PC-9 (cell line): ENCODE measurements at places on chromosomes 11 and 22.

DNA sequence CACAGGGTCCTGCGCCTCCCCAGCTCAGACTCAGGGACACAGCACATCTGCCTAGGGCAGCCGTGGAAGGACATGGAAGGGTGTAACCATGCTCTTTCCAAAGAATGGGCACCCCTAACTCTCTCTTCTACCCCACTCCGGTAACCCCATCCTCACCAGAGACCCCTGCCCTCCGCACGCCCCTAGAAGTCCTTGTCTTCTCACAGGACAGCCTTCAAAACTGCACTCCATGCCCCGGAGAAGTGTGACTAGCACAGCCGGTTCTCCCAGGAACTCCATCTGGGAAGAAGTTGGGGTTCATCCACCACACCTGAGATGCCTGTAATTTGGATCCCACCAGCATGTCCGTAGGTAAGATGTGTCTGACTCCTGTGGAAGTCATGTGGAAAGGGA is 25.0 kb downstream of the P2RY2 start:
- DNase-seq = no peak

GRCh38 chr11:66228521-66228920 is 39.9 kb upstream of the RAB1B start:
- DNase-seq = no peak

- no peak for DNase-seq
Measured at GRCh38 chr11:11320825-11321224, 32.2 kb downstream of the CSNK2A3 start.

GRCh38 chr11:610146-610801 is 5.5 kb downstream of the IRF7 start:
- DNase-seq = no peak

GRCh38 chr11:96186806-96187205 is 156.2 kb downstream of the MAML2 start:
- peak; percentile 80 for DNase-seq

GRCh38 chr11:102061276-102061675 is 14.0 kb downstream of the CFAP300 start:
- no peak for DNase-seq
